ENCODE measurements at places on chromosomes 13 and 19.
A peak's percentile ranks its signal among the peaks of the same experiment; 100 is the strongest.

DNA sequence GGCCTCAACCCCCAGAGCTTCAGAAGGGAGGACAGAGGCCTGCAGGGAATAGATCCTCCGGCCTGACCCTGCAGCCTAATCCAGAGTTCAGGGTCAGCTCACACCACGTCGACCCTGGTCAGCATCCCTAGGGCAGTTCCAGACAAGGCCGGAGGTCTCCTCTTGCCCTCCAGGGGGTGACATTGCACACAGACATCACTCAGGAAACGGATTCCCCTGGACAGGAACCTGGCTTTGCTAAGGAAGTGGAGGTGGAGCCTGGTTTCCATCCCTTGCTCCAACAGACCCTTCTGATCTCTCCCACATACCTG, 969 bp upstream of the CEACAM5 start:
- no peak for DNase-seq

GRCh38 chr13:106344342-106344741, 191.1 kb downstream of the EFNB2 start:
- DNase-seq: no peak

- no peak for DNase-seq
These were observed 470.7 kb downstream of the ZNF536 start for GRCh38 chr19:30842926-30843325.

GRCh38 chr13:97327506-97328221, 105.5 kb downstream of the MBNL2 start:
- no peak for DNase-seq

GRCh38 chr13:78638216-78638615, 20.7 kb downstream of the OBI1 start:
- DNase-seq: no peak

DNA sequence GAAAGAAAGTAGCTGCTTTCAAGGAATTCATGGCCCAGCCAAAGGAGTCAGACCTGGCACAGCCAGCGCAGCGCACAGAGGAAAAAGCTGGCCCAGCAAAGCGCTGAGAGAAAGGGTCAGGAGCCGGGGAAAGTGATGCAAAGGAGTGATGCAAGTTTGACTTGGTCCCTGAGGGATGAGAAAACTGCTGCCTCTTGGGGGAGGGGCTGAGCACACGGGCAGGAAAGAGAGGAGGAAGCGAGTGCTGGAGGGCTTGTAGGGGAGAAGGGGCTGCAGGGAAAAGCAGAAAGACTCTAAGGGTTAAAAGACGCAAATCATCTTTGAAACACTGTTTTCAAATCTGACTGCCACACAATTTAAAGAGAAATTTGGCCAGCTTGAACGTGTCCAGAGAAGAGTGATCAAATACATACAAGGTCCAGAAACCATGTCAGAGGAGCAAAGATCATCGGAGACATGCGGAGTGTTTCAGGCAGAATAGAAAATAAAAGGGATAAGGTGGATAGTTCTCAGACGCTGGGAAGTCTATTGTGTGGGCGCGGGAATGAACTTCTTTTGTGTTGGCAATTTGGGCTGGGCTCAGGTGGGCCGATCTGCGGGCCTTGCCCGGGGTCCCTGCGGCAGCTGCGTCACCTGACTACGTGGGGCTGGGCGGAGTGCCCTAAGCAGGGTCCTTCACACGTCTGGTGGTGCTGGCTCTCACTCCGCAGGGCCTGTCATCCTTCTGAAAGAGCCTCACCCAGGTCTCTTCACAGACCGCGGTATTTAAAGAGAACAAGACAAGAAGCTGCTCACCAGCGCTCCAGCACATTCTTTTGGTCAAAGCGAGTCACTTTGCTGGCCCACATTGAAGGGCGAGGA, 18.1 kb downstream of the N4BP2L1 start:
- DNase-seq: no peak

DNA sequence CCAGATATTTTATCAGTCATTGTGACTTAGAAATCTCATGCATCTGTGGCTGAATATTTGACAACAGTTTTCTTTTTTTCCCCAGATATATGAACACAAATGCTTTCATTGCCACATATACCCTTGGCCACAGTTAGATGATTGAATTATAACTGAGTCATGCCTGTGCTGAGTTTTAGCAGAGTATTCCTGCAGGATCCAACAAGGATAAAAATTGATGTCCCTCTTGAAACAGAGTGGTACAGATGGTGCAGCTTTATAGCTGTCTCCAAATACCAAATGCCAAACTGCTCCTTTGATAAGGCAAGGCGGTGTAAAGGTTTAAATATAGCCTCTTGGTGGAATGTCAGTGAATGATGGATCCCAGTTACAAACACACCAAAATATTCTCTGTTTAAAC, 428.5 kb downstream of the GPC6 start:
- DNase-seq: no peak

DNA sequence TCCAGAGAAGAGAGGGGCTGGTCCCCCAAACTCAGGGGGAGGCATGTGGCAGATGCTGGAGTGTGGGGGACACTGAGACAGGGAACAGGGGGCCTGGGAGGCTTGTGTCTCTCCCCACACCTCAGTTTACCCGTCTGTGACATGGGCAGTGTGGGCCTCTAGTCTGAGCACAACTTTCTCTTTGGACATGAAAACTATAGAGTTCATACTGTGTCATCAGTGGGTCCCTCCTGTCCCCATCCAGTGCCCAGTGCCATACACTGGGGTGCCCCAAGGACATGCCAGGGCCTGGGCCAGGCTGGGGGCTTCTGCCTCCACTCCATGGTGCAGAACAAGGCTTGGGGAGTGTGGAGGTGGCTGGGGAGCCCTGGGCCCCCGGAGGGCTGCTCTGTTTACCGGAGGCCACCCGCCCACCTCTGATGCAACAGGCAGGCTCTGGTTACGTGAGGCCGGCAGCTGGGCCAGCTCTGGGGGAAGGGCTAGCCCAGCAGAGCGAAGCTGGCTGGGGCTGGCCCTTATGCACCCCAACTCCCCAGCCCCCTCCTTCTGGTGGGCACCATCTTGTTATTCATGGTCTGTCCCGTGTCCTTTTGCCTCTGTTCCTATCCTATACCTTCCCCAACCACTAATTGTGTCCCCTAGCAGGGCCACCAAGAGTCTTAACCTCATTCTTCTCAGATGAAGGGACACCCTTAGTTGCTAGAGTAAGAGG, 1.9 kb upstream of the MEF2B start:
- DNase-seq: no peak

DNA sequence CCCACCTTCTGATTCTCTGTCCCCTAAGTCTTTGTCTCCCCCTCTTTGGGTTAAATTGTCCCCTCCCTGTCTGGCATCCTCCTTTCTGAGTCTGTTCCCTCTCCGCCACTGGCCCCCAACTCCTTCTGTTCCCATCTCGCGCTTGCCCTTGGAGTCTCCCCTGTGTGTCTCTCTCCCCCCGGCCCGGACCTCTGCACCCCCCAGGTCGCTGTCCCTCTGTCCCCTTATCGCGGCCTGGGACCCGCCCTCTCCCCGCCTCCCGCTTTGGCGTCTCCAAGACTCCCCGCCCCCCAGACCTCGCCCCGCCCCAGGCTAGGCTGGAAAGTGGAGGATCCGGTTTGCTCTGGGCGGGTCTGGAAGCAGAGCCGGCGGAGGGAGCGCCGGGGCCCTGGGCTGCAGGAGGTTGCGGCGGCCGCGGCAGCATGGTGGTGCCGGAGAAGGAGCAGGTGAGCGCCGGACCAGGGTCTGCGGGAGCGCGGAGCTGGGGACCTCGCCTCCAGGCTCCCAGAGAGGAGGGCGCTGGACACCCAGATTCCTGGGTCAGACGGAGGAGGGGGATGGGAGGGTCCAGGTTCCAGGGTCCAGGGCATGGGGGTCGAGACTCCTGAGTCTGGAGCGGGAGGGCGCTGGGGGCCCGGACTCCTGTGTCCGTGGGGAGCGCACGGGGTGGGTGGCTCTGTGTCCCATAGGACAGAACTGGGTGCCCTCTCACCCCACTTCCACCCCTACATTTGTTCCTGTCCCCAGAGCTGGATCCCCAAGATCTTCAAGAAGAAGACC, at the start of gene TRPM4:
TRPM4 (plus strand) TSS at position 348 of the 780 bp plus-strand sequence; CDS start at position 423, 75 bp downstream.
- peak; percentile 73 for DNase-seq

- DNase-seq: no peak
These were observed 578.7 kb upstream of the SLITRK1 start for GRCh38 chr13:84460989-84461388.

GRCh38 chr19:16303755-16304154, 20.9 kb upstream of the KLF2 start:
- no peak for DNase-seq
